MG63 (cell line): ENCODE measurements at places on chromosomes 7 and 10.

GRCh38 chr10:96598846-96599245 is 12.0 kb upstream of the TM9SF3 start:
- no peak for DNase-seq

- no peak for DNase-seq
Measured at GRCh38 chr10:84261236-84261915, 16.5 kb downstream of the RGR start.

DNA sequence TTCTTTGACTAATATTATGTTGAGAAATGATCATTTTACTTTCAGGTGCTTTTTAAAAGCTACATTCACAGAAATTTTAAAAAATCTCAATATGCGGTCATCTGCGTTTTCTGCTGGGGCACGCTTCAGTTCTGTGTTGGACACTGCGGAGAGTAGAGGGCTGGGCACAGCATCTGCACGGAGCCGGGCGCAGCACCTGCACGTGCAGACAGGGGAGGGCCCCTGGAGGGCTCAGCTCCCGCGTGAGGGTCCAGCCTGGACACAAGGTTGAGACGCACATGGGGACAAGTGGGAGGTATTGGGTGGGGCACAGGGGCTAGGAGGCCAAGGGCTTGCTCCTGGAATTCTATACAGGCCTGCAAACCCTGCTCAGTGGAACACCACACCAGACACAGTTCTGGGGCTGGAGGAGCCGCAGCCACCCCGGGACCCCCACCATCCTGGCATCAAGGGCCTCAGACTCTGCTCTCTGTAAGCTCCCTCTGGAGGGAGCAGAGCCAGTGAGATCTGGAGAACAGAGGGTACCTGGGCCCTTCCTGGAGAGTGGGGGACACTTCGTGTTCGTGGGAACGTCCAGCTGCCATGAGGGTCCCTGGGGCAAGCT is 20.4 kb upstream of the FAM20C start:
- no peak for DNase-seq

GRCh38 chr7:158452331-158452730 is 135.3 kb downstream of the PTPRN2 start:
- no peak for DNase-seq
